Myocyte (in vitro differentiated cells): ENCODE measurements at places on chromosomes 16 and 17. TPM values are rescaled to one million over a fixed set of nuclear protein-coding genes. Genes with fewer than 3 reads are reported as not detected.

The NOTUM gene
- 0.53 and 1.2 TPM in 2 replicates for total RNA-seq

The MT1H gene
- not detected in 2 replicates for total RNA-seq

The ENO3 gene
- total RNA-seq: 833 and 1,073 TPM in 2 replicates

The SLC52A1 gene
- not detected in 2 replicates for total RNA-seq

The KRTAP1-1 gene
- total RNA-seq: 0.21 TPM in 1 of 2 replicates, not detected in the other

The PRCD gene
- total RNA-seq: not detected in 2 replicates

The FBXO47 gene
- total RNA-seq: not detected in 2 replicates

The SMTNL2 gene
- total RNA-seq: 0.08 and 0.10 TPM in 2 replicates

The CD300A gene
- total RNA-seq: not detected in 2 replicates

The IL32 gene
- 646 and 732 TPM in 2 replicates for total RNA-seq

- no peak for DNase-seq
Observed at GRCh38 chr17:28712032-28712704, 480 bp upstream of the PROCA1 start.

DNA sequence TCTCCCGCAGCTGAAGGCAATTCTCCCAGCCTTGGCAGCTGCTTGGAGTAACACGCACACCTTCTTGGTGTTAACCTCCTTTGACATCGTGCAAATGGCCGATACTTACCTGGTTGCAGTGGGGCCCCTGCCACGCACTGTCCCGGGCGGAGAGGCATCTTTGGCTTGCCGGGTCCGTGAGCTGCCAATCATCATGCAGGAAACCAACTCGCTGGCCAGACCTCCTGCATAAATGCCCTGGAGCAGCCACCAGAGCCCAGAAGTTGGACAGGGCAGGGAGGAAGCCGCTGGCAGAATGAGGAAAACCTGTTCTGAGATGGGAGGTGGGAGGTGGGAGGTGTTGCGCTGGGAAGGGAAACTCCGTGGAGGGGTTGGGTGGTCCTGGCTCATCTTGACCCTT, 41.7 kb upstream of the CREBBP start:
- DNase-seq: no peak

GRCh38 chr17:18025241-18025944, 13.6 kb downstream of the ATPAF2 start:
- DNase-seq: no peak

DNA sequence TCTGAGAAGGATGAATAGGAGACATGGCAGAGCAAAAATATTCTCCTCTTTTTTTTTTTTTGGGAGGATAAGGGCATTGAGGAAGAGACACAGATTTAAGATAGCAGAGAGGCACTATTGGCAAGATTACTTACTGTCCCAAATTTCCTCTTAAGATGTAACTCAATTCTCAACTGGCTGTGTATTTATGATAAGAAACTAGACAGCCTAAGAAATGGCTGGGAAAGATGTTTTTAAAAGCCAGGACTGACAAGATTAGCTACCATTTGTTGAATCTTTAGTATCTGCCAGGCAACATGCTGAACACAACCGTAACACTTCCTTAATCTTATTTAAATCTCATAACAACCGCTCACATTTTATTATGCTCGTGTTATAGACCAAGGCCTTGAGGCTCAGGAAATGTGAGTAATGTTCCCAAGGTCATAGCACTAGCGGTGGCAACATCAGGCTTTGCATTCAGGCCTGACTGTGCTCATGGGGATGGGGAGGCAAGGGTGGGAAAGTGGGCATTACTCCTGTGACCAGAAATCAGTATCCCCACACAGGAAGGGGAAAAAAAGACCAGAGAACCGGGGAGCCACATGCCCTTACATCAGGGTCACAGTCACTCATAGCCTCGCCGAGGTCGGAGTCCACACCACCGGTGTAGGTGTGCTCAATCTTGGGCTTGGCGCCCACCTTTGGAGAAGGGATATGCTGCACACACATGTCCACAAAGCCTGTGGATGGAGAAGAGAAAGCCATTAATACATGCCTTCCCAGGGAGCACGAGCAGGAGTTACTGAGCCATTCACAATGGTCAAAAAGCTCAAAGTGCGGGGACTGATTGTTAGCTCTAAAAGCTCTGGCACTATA, 15.6 kb downstream of the HIGD1B start:
- DNase-seq: no peak

DNA sequence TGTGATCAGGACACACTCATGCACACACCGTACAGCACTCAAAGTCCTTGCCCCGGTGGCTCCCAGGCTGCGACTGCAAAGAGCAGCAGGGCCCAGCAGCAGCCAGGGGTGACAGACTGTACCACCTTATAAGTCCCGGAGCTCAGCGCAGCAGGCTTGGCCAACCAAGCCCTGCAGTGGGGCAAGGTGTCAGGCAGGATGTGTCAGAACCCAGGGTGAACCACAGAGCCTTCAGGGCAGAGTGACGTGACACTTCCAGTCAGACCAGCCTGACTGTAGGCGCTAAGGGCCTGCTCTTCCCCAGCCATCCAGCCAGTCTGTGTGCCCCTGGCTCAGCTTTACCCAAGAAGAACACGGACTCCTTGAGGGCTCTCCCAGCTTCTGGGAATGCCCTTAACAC, 204.1 kb downstream of the COPRS start:
- peak; percentile 56 for DNase-seq

DNA sequence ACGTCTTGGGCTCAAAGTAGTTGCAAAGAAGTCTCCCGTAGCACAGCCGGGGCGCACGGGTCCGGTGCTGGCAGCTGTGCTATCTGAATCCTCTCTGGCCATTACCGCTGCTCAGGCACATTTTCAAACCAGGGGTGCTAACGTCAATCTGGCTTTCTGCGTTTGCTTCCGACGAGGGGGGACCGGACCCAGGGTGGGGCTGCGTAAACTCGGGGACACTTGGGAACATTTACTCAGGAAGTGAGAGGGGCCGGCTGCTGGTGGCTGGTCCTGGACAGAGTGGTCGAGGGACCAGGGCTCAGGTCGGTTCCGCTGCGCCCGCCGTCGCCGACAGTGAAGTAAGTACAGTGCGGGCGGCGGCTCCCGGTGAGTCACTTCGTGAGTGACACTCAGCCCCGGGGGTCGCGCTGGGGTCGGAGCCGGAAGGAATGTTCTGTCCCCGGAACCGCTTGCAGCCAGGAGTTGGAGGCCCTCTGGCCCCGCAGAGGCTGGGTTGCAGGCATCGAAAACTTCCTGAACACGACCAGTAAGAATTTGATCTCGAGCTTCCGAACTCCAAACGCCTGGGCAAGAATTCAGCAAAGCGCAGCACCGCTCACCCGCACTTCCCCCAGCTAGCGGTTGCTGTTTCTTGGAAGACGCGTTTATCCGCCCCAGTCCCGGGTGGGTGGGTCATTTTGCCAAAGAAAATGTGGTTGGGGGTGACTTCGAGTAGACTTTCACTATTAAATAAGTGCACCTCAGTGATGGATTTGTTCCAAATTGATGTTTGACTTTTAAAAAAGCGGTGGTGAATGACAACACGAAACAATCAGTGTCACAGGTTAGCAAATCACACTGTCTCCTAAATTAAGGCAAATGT, 1.4 kb upstream of the HS3ST3B1 start:
- no peak for DNase-seq

GRCh38 chr17:57645950-57646665, 99.0 kb downstream of the CCDC182 start:
- peak; percentile 40 for DNase-seq

DNA sequence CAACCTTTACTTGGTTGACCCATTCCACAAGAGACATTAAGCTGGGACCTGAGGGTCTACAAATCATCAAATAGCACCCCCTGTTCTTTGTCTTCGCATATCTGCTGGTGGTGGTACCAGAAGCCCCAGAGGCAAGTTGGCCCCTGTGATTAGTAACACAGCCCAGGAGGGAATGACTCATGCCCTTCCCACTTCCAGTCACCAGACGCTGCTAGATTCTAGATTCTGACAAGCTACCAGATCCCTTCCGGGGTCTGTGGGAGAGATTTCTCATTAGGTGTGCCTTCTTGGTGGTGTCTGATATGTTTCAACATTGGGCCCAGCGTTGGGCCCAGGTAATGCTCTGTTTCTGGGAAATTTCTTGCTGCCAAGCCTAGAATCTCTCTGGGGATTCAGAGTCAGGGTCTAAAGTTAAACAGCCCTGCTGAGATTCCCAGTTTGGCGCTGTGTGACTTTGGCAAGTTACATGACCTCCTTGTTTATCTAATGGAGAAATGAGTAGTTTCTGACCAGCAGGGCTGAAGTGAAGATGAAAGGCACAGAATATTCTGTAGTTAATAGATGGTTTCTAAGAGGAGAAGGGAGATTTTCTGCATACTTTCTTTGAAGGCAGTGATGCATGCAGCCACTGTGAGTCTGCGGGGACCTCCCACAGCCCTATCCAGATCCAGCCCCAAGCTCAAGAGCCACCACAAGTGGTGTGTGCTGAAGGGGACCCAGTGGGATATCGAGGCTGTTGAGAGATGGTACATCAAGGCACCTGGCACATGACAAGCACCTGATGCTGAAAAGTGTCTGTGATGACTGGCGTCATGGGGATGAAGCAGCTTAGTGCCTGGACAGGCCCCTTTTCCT, 3.9 kb downstream of the TRPV2 start:
- peak; percentile 79 for DNase-seq

GRCh38 chr17:76948726-76949342, 80.6 kb downstream of the MGAT5B start:
- no peak for DNase-seq

DNA sequence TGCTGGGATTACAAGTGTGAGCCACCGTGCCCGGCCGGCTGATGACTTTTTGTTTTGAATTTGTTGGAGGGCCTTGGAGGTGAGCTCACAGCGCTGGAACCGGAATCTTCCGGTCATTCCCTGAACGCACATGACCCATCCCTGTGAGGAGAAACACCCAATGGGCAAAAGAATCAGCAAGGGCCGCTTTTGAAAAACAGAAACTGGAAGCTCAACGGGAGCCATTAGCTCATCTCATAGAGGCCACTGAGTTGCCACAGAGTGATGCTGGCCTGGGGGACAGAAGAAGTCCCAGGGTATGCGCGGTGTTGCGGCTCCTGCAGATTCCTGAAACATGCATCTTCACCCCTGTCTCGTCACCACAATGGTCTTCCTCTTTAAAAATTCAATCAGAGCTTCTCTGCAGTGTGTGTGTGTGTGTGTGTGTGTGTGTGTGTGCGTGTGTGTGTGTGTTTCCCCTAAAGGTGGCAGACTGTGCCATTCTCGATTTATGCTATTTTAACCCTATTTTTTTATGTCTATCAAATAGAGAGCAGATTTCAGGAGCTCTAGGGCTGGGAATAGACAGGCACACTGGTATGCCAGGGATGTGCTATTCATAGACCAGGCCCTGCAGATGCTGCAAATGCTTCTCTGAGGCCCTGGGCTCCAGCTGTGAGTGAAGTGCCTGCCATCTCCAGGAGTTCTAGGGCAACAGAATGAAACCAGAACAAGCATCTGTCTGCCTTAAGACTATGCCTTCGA, 68.3 kb downstream of the MARCHF10 start:
- DNase-seq: peak; percentile 70

DNA sequence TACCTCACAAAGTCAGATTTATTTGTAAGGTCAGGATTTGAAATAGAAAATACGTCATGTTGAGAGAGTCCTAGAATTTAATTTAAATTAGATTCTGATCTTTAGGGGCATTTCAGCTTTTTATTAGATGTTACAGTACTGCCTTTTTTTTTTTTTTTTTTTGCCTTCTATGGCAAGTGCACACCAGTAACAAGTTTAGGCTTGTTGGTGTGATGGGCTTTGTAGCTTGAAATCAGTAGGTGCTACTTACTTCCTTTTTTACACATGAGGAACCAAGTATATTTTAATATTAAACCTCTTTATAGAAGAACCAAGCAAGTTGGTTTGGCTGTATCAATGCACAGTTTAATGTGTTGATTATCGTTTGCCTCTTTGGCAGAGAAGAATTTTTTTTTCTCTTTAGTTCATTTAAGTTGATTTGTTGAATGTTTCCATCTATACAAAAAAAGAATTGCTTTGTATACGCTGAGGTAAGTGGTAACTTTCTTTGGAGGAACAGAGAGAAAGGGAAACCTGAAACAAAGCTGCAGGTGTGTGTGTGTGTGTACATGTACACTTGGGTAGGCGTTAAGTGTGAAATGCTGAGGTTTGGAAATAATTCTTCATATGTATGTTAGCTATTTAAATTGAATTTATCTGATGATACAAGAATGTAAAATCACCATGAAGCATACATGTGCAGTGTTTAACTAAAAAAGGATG, 15.7 kb downstream of the RBL2 start:
- no peak for DNase-seq
